Mammary microvascular endothelial cell (primary cell): ENCODE measurements at places on chromosomes 11 and 22. TPM values are rescaled to one million over a fixed set of nuclear protein-coding genes. Genes with fewer than 3 reads are reported as not detected.

Gene SCUBE1
- total RNA-seq, result under 0.01 and 0.30 TPM in 2 replicates

Gene RCOR2
- total RNA-seq, result 0.07 TPM in 1 of 2 replicates, not detected in the other

Gene BARX2
- not detected in 2 replicates for total RNA-seq

Gene CEP126
- 0.34 and 0.60 TPM in 2 replicates for total RNA-seq

Gene ZNF215
- 1.4 and 1.7 TPM in 2 replicates for total RNA-seq
